Glutamatergic neuron (in vitro differentiated cells): ENCODE measurements at places on chromosomes 7 and 10. TPM values are rescaled to one million over a fixed set of nuclear protein-coding genes. Genes with fewer than 3 reads are reported as not detected.

Gene ACTR3C
- total RNA-seq, result not detected

Gene VGF
- 8.4 TPM for total RNA-seq

Gene MICALL2
- total RNA-seq, result 28.0 TPM

Gene TFEC
- total RNA-seq, result not detected

Gene PAX4
- total RNA-seq, result not detected

Gene NME8
- not detected for total RNA-seq

Gene HOXA5
- not detected for total RNA-seq

Gene XRCC2
- 3.0 TPM for total RNA-seq

Gene PAPOLB
- 1.2 TPM for total RNA-seq

Gene PTCD1
- 5.5 TPM for total RNA-seq

Gene MYL10
- total RNA-seq, result not detected

Gene HOXA3
- total RNA-seq, result not detected

Gene GLI3
- 2.9 TPM for total RNA-seq

Gene GPR15LG
- not detected for total RNA-seq

Gene TMEM229A
- total RNA-seq, result not detected

Gene CREB5
- 50.4 TPM for total RNA-seq

Gene EIF5AL1
- total RNA-seq, result 0.61 TPM

Gene PTPRZ1
- 11.4 TPM for total RNA-seq

Gene OR6B1
- not detected for total RNA-seq

Gene GARIN1A
- total RNA-seq, result 8.2 TPM
